ENCODE measurements at places on chromosomes 12 and 14.

DNA sequence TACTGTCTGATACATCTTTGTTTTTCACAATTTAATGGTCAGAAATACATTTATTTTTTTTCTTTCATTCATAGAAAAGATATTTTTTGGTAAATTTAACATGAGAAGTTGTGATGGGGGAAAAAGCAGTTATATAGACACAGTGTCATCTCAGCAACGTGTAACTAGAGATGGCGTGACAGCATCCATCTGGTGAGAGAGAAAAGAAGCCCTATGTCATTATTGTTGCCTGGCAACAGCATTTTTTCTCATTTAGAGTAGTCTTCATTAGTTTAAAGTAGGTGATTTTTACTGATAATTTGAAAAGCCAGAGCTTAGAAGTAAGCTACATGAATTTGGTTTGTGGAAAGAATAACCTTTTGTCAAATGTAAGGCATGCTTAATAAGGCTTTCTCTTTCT lies 128.6 kb downstream of the ACSS3 start:
- DNase-seq, result no peak

- no peak for DNase-seq
Observed at GRCh38 chr12:13028825-13029570, 15.2 kb upstream of the FAM234B start.

DNA sequence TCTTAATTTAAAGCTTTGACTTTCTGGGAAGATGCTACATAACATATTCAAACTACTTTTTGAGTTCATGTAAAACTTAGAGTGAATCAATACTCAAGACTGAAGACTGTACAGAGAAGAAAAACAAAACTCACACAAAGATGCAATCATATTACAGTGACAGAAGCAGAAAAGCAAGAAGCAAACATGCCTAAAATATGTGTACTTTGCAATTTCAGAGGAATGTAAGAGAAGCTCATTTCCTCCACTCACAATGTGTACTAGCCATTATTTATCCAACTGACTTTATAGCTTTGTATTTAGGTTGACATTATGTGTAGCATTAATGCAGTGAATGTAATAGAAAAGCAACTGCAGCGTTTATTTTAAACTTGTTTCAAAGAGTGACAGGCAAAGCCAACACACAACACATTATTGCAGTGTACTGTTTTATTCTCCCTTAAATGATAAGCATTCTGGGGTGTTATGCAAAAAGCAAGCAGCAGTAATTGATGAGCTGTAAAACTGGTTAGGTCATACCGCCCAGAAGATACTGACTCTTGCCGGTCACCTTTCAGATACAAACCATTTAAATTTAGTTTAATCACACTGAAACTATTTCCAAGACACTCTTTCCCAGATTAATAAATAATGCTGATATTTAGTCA lies 88.2 kb upstream of the PAWR start:
- no peak for DNase-seq

DNA sequence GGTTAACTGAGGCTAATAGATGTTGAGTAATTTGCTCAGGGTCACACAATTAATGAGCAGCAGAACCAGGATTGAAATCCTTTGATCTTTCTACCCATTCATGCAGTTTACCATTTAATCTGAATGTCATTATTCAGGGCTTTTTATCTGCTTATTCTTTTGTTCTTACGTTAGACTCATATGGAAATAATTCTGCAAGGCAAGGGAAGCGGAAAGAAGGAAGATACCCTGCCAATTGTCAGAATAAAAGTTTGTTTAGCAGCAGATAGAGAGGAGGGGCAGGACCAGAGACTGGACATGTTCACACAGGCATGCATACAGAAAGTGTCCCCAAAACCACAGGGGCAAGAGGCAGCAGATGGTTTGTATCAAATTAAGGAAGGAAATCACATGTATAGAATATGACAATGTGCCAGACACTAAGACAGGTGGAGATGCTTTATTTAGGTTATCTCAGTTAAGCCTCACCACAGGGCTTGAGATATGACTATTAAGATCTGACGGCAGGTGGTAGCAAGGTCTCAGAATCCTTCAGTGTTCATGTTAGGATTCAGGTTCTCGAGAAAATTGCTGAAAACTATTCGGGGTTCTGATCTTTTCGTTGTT lies 29.8 kb downstream of the BRMS1L start:
- peak; percentile 83 for DNase-seq

GRCh38 chr14:92659765-92660561 lies 88.5 kb downstream of the LGMN start:
- peak; percentile 64 for DNase-seq

- DNase-seq, result no peak
Observed at GRCh38 chr12:123936956-123937706, 35.5 kb downstream of the CCDC92 start.

DNA sequence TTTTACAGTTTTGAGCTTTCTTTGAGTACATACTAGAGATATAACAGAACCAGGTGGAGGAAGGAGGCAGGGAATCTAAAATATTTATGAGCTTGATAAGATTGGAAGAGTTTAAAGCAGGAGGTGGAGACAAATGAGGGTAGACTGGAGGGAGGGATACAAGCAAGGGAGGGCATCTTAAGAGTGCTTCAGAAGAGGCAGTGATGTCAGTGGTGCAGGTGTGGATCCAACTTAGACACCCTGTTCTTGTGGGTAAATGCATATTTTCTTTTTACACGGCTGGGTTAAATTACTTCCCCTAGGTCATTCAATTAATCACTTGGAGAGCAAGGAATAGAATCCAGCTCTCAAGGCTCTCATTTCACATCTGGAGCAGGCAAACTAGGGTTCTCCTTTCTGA lies 146.1 kb upstream of the LRIG3 start:
- DNase-seq, result no peak

Data from Karpas-422 (cell line).